ENCODE measurements at places on chromosomes 7 and 10.

DNA sequence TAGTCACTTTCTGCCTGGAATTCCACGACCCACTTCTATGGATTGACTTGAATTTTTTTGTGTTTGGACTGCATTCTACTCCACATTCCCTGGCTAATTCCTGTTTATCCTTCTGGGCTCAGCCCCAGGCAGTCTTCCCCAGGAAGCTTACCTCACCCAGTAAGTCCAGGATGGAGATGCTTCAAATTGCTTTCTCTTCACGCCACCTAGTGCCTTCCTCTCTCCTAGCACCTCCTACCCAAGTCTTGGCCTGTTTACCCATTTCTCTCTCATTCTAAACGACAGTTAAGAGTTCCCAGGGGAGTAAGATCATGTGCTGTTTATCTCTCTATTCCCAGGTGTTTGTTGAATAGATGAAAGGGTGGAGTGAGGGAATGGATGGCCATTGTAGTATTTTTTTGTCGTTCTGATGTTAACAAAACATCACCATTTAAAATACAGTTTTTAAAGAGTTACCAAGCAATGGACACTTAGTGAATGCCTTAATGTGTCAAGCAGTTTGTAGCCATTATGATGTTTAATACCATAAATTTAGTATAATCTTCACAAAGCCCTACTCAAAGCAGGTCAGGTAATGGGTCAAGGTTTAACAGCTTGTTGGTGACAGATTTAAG is 45.5 kb upstream of the TARP start:
- DNase-seq, result peak; percentile 40

- peak; percentile 88 for DNase-seq
These were observed 1.5 kb downstream of the PTPN12 start for GRCh38 chr7:77538281-77539212.

DNA sequence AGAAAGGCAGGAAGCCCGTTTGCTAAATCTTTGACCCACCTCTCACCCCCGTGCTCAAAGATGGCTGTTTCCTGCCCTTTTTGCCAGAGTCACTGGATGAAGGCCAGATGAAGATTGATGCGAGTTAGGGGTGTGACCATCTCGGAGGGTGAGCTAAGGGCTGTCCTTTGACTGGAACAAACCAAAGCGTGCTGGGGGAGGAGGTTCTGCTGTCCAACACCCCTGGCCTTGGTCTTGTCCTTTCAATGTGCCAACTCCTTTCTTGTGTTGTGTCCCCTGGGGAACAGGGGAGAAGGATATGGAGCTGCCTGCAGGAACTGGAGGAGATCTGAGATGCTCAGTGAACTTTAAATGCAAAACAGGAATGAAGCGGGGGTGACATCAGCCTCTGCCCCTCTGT is 90.3 kb upstream of the ADAM12 start:
- no peak for DNase-seq

DNA sequence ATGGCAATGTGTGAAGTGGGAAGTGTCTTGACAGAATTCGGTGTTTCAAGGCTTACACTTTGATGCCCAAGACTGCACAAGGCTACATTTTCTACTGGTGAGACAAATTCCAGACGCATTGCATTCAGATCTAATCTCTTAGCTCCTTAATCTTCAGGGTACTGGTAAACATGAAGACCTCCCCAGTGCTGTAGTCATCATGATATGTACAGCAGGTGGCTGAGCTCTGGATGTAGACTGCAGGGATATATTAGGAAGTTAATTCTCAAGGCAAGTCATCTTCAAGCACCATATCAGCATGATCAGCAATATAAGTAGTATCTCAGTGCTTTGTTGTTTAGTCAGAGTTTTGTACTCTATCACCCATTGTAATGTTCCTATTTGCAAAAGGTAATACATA is 61.8 kb downstream of the IKZF1 start:
- no peak for DNase-seq

- DNase-seq, result no peak
These were observed 780.6 kb upstream of the ZWINT start for GRCh38 chr10:57141708-57142107.

GRCh38 chr10:119849031-119849789 is 23.4 kb downstream of the MCMBP start:
- no peak for DNase-seq

DNA sequence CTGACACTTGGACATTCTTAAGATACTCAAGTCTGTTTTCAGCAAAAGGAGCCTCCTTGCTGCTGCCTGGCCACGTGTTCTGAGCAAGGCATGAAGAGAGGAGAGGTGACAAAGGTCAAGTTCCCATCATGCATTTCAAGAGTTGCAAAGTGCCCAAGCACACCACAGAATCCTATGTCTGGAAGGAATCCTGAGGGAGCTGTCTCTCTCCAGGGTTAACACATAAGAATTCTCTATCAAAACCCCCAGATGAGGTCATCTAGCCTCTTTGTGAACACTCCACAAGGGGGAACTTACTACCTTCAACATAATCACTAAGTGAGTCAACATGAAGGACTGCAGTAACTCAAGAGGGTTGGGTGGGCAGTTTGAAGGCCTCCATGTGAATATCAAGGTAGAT is 155.5 kb downstream of the RNF216 start:
- no peak for DNase-seq

- no peak for DNase-seq
These were observed 74.8 kb downstream of the SKAP2 start for GRCh38 chr7:26789481-26790184.

DNA sequence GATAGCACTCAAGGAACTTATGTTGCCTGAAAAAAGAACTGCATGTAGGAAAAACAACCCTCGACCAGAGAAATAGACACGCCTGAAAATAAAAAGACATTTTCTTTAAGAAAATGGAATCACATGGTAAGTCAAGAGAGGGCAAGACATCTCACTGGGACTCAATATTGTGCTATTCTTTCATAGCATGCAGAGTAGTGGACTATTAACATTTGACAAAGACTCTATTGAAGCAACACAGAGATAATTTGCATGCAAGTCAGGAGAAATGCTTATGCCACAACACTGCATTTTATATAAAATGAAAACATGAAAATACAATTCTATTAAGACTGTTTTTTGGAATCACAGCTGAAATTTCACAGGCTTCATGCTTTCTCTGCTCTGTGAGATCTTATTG is 77.9 kb upstream of the RHOBTB1 start:
- no peak for DNase-seq
